Panc1 (cell line): ENCODE measurements at places on chromosomes 5 and 9. TPM values are rescaled to one million over a fixed set of nuclear protein-coding genes. Genes with fewer than 3 reads are reported as not detected.

DNA sequence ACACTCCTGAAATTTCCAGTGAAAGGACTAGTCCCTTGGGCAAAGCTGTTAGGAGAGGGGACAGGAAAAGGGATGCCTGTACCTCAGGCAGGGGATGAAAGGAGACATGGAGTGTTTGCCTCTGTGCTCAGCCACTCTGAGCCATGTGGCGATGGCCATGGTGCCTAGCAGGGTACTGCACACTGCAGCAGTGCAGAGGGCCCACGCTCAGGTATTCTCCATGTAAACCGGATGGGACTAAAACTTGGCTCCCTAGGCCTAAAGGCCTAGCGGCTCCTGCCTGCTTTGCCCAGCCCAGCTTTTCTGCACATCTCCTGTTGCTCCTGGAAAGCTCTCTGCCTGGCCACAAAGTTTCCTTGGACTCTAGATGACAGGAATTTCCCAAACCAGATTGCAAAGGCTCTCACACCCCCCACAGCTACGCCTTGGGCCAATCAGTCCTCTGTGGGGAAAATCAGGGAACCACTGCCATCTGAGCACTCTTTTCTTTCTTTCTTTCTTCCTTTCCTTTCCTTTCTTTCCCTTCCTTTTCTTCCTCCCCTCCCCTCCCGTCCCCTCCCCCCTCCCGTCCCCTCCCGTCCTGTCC is 44.3 kb downstream of the HABP4 start:
- H3K4me1 ChIP-seq = no peaks in the 10 kb centered on the region
- no peak overlapping the region for H3K4me3 ChIP-seq
- H3K27ac ChIP-seq = no peak overlapping the region
- DNase-seq = no peak

GRCh38 chr9:85741875-85742596 is at the start of gene AGTPBP1:
Gene AGTPBP1 (minus strand): TSS chr9:85741954. CDS start chr9:85712533, 29,421 bp downstream.
- peaks cover 12% of the 10 kb centered on the region for H3K4me1 ChIP-seq
- H3K27ac ChIP-seq = peak within 1 kb of the TSS; percentile 86
- H3K4me3 ChIP-seq = peak within 1 kb of the TSS; percentile 80
- peak; percentile 33 for DNase-seq
- H3K27me3 ChIP-seq = no peaks in the 10 kb centered on the region
- no peaks in the 10 kb centered on the region for H3K36me3 ChIP-seq

GRCh38 chr5:36870399-36871040 is 6.0 kb upstream of the NIPBL start:
- H3K4me1 ChIP-seq = peaks cover 23% of the 10 kb centered on the region
- H3K4me3 ChIP-seq = no peak overlapping the region
- DNase-seq = no peak
- H3K27me3 ChIP-seq = no peaks in the 10 kb centered on the region
- no peaks in the 10 kb centered on the region; the same call in 1 of the 2 replicates for H3K36me3 ChIP-seq

GRCh38 chr5:124054564-124054963 is 542.6 kb downstream of the CSNK1G3 start:
- DNase-seq = no peak
- H3K4me3 ChIP-seq = no peak overlapping the region
- H3K4me1 ChIP-seq = no peaks in the 10 kb centered on the region
- no peak overlapping the region for H3K27ac ChIP-seq

DNA sequence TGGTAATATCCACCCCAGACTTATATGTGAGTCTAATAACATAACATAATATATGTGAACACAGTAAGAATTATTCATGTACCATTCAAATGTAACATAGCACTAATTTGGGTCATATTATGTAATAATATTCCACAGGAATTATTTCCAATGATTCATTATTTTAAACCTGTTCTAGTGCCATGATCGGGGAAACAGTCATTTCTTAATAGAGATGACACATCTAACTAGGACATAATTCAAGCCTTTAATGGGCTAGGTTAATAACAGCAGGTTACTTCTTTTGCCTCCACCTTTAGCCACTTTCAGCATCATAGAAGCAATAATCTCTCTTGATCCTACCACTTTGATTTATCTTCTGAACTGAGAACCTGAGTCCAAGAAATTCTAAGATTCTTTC is 12.3 kb downstream of the SPINK9 start:
- H3K36me3 ChIP-seq = no peaks in the 10 kb centered on the region
- no peaks in the 10 kb centered on the region for H3K4me1 ChIP-seq
- H3K4me3 ChIP-seq = no peak overlapping the region
- H3K27ac ChIP-seq = no peak overlapping the region
- H3K27me3 ChIP-seq = no peaks in the 10 kb centered on the region

DNA sequence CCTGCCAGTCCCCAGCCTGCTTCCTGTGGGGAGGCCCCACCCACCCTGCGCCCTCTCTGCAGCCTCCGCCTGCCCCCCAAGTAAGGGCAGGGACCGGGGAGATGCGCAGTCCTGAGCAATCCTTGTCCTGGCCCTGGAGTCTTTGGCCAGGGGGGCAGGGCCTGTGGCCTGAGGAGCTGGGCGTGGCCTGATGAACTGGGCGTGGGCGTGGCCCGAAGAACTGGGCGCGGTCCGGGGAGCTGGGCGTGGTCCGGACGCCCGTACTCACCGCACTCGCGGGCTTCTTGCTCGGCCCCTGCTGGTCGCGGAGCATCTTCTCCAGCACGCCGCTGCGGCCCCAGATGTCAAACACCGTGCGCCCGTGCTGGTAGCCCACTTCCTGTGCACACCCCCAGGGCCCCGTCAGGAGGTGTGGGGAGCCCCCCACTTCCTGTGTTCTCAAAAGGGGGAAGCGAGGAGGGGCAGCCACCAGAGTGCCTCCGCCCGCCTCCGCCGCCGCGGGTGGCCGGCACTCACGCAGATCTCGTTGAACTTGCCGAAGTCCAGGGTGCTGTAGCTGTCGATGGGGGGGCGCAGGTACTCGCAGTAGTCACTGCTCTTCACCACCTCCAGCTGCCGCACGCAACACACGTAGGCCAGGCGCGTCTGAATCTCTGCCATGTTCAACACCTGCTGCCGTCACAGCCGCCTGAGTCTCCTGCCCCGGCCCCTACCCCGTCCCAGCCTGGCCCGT is 2.7 kb upstream of the NSMF start:
- no peaks in the 10 kb centered on the region; the same call in 1 of the 2 replicates for H3K36me3 ChIP-seq
- H3K4me1 ChIP-seq = peaks cover 9% of the 10 kb centered on the region
- H3K27me3 ChIP-seq = no peaks in the 10 kb centered on the region
- no peak for DNase-seq
- H3K27ac ChIP-seq = no peak overlapping the region
- no peak overlapping the region for H3K4me3 ChIP-seq

GRCh38 chr9:98958271-98958984 is 14.7 kb downstream of the COL15A1 start:
- H3K4me3 ChIP-seq = no peak overlapping the region
- no peak for DNase-seq
- H3K27me3 ChIP-seq = no peaks in the 10 kb centered on the region
- H3K4me1 ChIP-seq = no peaks in the 10 kb centered on the region
- no peak overlapping the region for H3K27ac ChIP-seq

DNA sequence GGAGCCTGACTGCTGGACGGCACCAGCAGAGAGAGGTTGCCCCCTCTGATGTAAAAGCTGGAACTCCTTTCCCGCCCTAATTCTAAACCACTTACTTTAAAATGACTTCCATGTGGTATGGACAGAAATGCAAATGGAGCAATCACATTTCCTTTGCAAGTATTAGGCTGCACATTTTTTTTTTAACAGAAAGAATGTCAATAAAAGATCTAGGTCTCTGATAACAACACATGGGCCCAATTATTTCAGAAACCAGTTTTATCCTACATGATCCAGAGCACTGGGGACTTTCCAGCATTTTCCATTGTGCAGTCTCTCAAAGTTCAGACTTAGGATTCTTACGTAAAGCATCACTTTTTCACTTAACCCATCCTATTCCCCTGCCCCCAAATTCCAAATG is 203.7 kb downstream of the NXNL2 start:
- H3K36me3 ChIP-seq = no peaks in the 10 kb centered on the region
- no peak overlapping the region for H3K4me3 ChIP-seq
- no peaks in the 10 kb centered on the region for H3K27me3 ChIP-seq
- DNase-seq = no peak
- H3K4me1 ChIP-seq = no peaks in the 10 kb centered on the region
- no peak overlapping the region for H3K27ac ChIP-seq

DNA sequence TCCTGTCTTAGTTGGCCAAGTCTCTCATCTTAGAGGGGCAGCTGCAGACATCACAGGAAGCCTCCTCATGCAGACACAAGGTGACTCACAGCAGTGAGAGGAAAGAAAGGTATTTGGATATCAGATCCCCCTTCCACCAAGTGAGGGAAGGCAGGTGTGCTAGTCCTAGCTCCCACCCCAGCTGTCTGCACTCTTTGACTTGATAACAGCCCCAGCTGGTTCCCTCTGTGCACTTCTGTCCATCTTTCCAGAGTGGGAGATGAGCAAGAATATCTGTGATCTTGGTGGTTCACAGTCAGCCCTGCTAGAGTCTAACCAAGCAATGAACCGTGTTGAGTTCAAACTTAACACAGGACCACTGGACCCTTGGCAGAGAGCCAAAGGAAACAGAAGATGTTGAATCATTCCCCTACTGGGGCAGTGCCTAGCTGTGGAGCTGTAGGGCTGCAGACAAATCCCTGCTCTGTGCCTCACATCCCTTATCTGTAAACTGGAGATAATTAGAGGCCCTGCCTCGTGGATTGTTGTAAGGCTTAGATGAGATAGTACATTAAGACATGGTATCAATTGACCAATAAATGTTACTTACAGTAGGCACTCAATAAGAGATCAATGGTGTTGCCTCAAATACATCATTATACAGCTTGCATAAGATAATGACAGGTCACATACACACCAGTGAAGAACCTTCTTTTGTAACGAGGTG is 39.1 kb downstream of the SH3RF2 start:
- H3K4me1 ChIP-seq = peaks cover 39% of the 10 kb centered on the region
- no peak overlapping the region for H3K4me3 ChIP-seq
- no peaks in the 10 kb centered on the region for H3K27me3 ChIP-seq
- H3K27ac ChIP-seq = peak overlapping the region; percentile 57
- DNase-seq = peak; percentile 91

DNA sequence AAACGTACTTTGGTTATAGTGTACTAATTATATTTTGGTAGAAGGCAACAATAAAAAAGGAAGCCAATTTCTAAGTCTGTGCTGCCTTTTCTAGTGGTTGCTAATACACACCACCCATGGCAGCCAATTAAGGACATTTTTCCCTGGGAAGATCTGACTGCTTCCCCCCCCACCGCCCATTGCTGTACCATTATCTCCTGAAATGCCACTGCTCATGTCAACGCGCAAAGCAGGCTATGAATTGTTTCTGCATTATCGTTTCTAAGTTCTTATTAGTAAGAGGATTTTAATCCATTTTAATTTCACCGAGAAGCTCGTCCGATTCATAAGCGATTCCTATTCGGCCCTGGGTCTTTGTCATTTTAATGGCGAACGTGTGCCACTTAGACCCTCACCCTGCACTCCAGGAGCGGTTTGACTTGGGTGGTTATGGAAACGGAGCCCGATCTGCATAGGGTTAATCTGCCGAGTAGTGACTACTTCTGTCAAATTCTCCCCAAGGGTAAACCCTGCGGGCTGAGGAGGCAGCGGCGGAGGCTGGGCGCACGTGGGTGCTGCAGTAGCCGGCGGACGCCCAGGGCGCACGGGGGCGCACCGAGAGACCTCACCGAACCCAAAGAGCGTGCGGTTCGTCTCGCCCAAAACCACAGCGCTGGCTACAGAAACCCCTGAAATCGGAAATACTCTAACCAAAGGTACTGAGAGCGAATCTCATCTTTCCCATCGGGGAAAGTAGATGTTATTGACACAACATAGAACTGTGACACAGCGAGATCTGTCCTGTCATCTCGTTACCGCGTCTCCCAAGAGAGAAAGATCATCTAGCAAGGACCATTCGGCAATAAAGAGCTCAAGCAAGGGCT is 55.8 kb upstream of the SHC3 start:
- no peak overlapping the region for H3K4me3 ChIP-seq
- H3K27me3 ChIP-seq = no peaks in the 10 kb centered on the region
- DNase-seq = no peak
- no peaks in the 10 kb centered on the region for H3K4me1 ChIP-seq
- no peaks in the 10 kb centered on the region for H3K36me3 ChIP-seq
- H3K27ac ChIP-seq = no peak overlapping the region

DNA sequence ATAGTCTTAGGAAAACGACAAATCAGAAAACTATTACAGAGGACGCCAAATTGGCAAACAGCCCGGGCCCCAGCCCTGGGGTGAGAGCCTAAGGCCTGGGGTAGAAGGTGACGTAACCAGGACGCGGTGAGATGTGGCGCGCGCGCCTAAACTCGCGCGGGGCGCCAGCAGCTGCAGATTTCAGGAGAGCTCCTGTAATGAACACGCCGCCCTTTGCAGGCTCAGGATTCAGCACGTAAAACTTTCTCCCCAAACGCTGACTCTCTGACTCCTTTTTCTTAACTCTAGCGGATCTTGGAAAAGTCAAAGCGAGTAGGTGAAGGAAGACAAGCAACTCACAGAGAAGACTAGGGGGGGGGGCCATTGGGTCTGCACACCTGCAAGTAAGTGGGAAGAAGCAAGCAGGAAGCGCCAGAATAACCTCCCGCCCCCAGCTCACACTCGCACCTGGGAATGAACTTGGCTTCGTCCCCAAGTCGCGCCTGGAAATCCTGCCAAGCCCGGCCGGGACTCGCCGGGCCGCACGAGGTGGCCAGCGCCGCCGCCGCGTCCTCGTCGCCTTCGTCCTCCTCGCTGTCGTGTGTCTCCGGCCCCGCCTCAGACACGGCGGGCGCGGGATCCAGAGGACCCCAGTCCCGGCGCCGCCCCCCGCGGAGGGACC is 822 bp downstream of the RASEF start:
- DNase-seq = no peak
- H3K4me1 ChIP-seq = no peaks in the 10 kb centered on the region
- H3K36me3 ChIP-seq = no peaks in the 10 kb centered on the region
- H3K27me3 ChIP-seq = peaks cover 2% of the 10 kb centered on the region

- no peaks in the 10 kb centered on the region for H3K36me3 ChIP-seq
- no peak overlapping the region for H3K27ac ChIP-seq
- H3K4me3 ChIP-seq = no peak overlapping the region
- H3K4me1 ChIP-seq = no peaks in the 10 kb centered on the region
Observed at GRCh38 chr5:112064956-112065355, 308.0 kb upstream of the NREP start.

- no peaks in the 10 kb centered on the region for H3K27me3 ChIP-seq
- no peaks in the 10 kb centered on the region for H3K36me3 ChIP-seq
- H3K4me1 ChIP-seq = no peaks in the 10 kb centered on the region; the same call in 1 of the 2 replicates
- H3K4me3 ChIP-seq = no peak overlapping the region
- no peak overlapping the region for H3K27ac ChIP-seq
- DNase-seq = no peak
Observed at GRCh38 chr5:58012102-58012501, 447.8 kb downstream of the PLK2 start.

DNA sequence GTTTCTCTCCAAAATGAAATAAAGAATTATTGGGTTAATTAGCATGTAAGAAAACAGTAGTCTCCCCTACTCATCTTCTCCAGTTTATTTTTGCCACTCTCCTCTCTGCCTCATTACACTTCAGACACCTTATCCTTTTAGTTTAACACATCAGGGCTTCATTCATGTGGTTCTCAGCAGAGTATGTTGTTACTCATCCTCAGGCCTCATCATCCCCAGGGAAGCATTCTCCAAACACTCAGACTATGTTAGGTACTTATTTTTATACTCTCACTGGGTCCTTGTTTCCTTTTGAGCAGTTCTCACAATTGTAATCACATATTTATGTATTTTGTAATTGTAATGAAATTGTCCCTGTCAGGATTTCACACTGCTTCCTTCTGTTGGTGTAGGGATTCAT is 470.5 kb downstream of the PDE4D start:
- no peak for DNase-seq
- no peak overlapping the region for H3K4me3 ChIP-seq
- H3K27ac ChIP-seq = no peak overlapping the region
- no peaks in the 10 kb centered on the region for H3K27me3 ChIP-seq

The FAM221B gene
- not detected for total RNA-seq

The NMUR2 gene
- total RNA-seq = not detected

The AJM1 gene
- 7.2 TPM for total RNA-seq

The CHSY3 gene
- total RNA-seq = not detected

The NCS1 gene
- 31.6 TPM for total RNA-seq

The SOX30 gene
- total RNA-seq = not detected

The SEMA4D gene
- 6.5 TPM for total RNA-seq

The OR1Q1 gene
- total RNA-seq = not detected

The AMBP gene
- 1.7 TPM for total RNA-seq

The SRD5A1 gene
- 30.4 TPM for total RNA-seq
